Neural crest cell (in vitro differentiated cells): ENCODE measurements at places on chromosomes 5 and 9. TPM values are rescaled to one million over a fixed set of nuclear protein-coding genes. Genes with fewer than 3 reads are reported as not detected.
A peak's percentile ranks its signal among the peaks of the same experiment; 100 is the strongest.

Gene IL33
- not detected in 2 replicates for total RNA-seq

Gene LHX6
- total RNA-seq = 0.07 TPM in 1 of 2 replicates, not detected in the other

Gene PCDHB13
- 3.6 TPM in 2 replicates for total RNA-seq

Gene C5orf58
- not detected in 2 replicates for total RNA-seq

DNA sequence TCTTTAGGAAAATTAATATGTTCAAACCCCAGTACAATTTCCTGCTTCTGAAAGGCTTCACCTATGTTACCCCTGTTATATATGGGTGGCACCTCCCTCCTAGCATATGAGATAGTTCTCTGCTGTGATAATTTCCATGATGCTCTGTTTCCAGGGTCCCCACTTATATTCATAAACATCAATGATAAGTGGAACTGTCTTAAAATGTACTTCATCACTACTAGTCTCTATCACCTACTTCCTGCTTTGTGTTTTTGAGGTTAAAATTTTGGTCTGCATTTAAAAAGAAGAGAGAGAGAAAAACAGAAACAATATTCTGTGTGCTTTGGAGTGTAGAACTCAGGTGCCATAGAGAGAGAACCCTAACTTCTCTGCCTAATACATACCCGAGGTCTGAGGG is 234.7 kb downstream of the HTR1A start:
- H3K4me1 ChIP-seq = no peaks in the 10 kb centered on the region
- no peaks in the 10 kb centered on the region for H3K36me3 ChIP-seq
- H3K27me3 ChIP-seq = no peaks in the 10 kb centered on the region
- no peak for DNase-seq
- no peak overlapping the region for H3K4me3 ChIP-seq
- H3K27ac ChIP-seq = peak overlapping the region; percentile 1

DNA sequence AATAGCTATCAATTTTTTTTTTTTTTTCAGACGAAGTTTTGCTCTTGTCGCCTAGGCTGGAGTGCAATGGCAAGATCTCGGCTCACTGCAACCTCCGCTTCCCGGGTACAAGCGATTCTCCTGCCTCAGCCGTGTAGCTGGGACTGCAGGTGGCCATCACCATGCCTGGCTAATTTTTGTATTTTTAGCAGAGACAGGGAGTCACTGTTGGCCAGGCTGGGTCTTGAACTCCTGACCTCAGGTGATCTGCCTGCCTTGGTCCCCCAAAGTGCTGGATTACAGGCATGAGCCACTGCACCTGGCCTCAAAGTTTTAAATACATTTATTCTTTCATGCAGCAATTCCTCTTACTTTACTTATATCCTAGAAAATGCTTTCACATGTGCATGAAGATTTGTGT is 17.6 kb downstream of the TRIM14 start:
- H3K27ac ChIP-seq = no peak overlapping the region
- no peak overlapping the region for H3K4me3 ChIP-seq
- peaks cover 6% of the 10 kb centered on the region for H3K4me1 ChIP-seq
- no peak for DNase-seq
- H3K27me3 ChIP-seq = no peaks in the 10 kb centered on the region
- peaks cover 4% of the 10 kb centered on the region for H3K36me3 ChIP-seq

DNA sequence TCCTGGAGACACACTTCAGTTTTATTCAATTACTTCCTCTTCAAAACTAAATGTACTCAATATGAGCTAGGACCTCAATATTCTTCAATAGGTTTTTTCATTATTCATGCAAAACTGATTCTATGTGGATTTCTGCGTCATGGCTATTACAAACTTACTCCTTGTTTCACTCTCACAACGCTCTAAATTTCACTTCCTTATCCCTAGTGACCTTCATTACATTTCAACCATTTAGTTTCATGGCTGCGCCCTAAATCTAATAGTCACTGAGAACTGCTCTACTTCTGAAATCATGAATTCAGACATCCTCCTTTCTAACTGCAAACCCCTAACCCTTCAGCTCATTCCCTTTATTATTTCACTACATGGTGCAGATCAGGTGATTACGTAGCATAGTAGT is 93.9 kb downstream of the SLC25A46 start:
- peaks cover 3% of the 10 kb centered on the region for H3K36me3 ChIP-seq
- no peak overlapping the region for H3K27ac ChIP-seq
- H3K4me1 ChIP-seq = no peaks in the 10 kb centered on the region

- peaks cover 11% of the 10 kb centered on the region for H3K4me1 ChIP-seq
- DNase-seq = no peak
- H3K27ac ChIP-seq = no peak overlapping the region
- no peaks in the 10 kb centered on the region for H3K27me3 ChIP-seq
- H3K36me3 ChIP-seq = no peaks in the 10 kb centered on the region
Measured at GRCh38 chr9:30846651-30847050, 1537.8 kb upstream of the ACO1 start.

- no peaks in the 10 kb centered on the region for H3K36me3 ChIP-seq
- peaks cover 13% of the 10 kb centered on the region for H3K27me3 ChIP-seq
- no peak for DNase-seq
- no peaks in the 10 kb centered on the region for H3K4me1 ChIP-seq
Measured at GRCh38 chr5:13955896-13956295, 11.4 kb upstream of the DNAH5 start.

DNA sequence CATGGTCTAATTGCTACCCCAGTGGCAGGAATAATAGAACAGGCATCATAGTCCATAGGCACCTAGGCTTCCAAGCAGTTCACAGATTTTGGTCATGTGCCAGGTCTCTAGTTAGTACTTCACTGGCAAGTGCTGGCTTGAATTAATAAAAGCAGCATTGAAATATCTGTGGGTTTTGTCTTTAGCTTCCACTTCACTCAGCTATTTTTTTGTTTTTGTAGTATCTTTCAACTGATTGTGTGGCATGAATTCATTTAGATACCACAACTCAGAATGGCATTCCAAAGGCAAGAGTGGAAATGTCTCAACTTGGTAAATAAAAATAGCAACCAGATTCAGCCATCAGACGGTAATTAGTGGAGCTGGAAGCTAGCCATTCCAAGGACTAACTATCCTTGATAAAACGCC is 27.9 kb upstream of the ITGA2 start:
- DNase-seq = no peak
- H3K27ac ChIP-seq = no peak overlapping the region
- no peaks in the 10 kb centered on the region for H3K4me1 ChIP-seq
- peaks cover 3% of the 10 kb centered on the region for H3K27me3 ChIP-seq
- no peak overlapping the region for H3K4me3 ChIP-seq

GRCh38 chr9:102551346-102551745 is 443.8 kb upstream of the CYLC2 start:
- H3K4me1 ChIP-seq = no peaks in the 10 kb centered on the region
- peaks cover 10% of the 10 kb centered on the region for H3K36me3 ChIP-seq
- DNase-seq = no peak
- H3K4me3 ChIP-seq = no peak overlapping the region

DNA sequence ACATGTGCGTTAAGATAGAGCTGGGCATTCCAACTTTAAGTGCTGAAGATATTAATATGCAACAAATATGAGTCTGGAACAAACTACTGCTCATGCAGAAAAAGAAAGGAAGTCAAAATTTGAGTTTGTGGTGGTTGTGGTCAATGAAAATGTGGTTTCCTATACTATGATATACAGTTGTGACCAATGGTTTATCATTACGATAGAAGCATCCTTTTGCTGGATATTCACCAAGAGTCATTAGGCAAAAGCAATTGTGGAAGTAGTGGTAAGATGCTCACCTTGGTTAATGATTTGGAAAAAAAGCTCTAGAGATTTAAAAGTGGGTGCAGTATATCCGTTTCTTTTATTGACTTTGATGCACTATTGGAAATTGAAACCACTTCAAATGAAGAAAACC is 1007.0 kb downstream of the NR2F1-AS1 start:
- no peak overlapping the region for H3K4me3 ChIP-seq
- H3K4me1 ChIP-seq = no peaks in the 10 kb centered on the region

GRCh38 chr9:72038890-72039410 is 21.5 kb downstream of the C9orf57 start:
- H3K36me3 ChIP-seq = no peaks in the 10 kb centered on the region
- peak; percentile 87 for DNase-seq
- no peak overlapping the region for H3K4me3 ChIP-seq

- H3K27me3 ChIP-seq = no peaks in the 10 kb centered on the region
- DNase-seq = no peak
- H3K4me3 ChIP-seq = no peak overlapping the region
- no peaks in the 10 kb centered on the region for H3K36me3 ChIP-seq
- no peak overlapping the region for H3K27ac ChIP-seq
- H3K4me1 ChIP-seq = peaks cover 11% of the 10 kb centered on the region
Measured at GRCh38 chr5:156695774-156696173, 154.3 kb upstream of the PPP1R2B start.

DNA sequence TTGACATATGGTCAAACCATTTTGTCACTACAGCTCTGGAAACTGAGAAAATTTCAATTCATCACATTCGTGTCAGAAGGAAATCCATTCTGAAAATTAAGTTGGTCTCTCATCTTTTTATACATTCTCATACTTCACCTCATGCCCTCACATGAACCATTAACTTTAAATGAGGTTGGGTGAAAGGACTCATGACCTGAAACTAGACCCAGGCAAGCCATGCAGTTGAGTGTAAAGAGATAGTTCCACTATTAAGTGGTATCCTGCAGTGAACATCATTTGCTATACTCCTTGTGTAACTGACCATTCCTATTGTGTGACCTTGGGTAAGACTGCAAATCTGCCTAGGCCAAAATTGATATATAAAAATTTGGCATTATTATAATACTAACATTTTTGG is 299.6 kb upstream of the GRIN3A start:
- DNase-seq = no peak
- no peak overlapping the region for H3K27ac ChIP-seq
- no peaks in the 10 kb centered on the region for H3K4me1 ChIP-seq
- H3K4me3 ChIP-seq = no peak overlapping the region

DNA sequence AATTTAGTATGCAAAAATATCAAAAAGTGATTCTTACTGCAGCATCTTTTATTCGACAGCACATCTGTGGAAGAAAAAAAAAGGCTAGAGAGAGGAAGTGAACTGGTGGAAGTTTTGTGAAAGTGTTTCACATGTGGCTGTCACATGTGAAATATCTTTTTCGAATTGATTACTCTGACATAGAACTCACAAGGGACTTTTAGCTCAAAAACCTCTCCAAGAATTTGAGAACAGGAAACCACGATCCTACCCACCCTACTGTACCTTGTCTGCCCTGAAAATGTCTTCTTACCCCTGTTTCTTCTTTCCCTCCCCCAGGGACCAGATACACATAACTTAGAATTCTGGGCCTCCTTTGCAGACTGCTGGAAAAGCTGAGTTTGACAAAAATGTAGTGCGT is 106.5 kb upstream of the PRRC1 start:
- H3K27ac ChIP-seq = no peak overlapping the region
- H3K27me3 ChIP-seq = no peaks in the 10 kb centered on the region
- no peak for DNase-seq
- H3K36me3 ChIP-seq = peaks cover 6% of the 10 kb centered on the region

DNA sequence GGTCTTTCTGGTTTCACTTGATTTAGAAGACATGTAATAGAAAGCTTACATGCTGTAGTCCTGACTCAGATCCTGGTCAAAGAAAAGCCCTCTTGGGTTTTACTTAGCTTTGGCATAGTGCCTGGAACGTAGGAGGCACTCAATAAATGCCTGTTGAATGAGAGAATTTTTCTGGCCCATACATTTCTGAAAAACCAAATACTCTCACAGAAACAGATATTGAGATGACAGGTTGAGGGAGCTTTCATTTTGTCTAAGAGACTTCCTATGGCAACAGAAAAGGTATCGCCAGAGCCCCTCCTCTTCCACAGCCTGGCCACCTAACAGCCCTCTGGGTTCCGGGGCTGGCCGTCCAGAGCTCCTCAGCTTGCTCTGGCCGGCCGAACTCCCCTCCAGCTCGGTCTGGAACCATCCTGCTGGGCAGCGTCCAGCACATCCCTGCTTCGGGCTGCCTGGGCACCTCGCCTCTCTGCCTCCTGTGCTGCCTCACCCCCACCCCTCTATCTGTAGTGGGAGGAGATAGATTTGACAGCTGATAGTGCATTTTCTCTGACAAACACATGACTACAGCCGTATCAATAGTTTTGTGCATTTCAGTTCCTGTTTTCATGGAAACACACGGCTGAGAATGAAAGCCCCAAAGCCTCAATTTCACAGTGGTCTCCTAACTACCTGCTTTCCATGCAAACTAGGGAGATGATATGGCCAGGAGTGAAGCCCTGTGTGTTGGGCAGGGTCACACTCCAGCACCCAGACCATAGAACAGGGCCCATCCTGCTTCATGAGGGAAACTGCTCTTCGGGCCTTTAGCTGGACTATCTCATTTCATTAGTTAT is 1.1 kb downstream of the IL4 start:
- DNase-seq = no peak
- H3K4me1 ChIP-seq = peaks cover 5% of the 10 kb centered on the region
- H3K27ac ChIP-seq = no peak overlapping the region
- no peaks in the 10 kb centered on the region for H3K36me3 ChIP-seq
- no peaks in the 10 kb centered on the region for H3K27me3 ChIP-seq
- H3K4me3 ChIP-seq = no peak overlapping the region

- H3K36me3 ChIP-seq = no peaks in the 10 kb centered on the region
- H3K4me3 ChIP-seq = no peak overlapping the region
- no peak for DNase-seq
- peaks cover 14% of the 10 kb centered on the region for H3K4me1 ChIP-seq
Measured at GRCh38 chr5:89213573-89213972, 330.6 kb upstream of the MEF2C start.

DNA sequence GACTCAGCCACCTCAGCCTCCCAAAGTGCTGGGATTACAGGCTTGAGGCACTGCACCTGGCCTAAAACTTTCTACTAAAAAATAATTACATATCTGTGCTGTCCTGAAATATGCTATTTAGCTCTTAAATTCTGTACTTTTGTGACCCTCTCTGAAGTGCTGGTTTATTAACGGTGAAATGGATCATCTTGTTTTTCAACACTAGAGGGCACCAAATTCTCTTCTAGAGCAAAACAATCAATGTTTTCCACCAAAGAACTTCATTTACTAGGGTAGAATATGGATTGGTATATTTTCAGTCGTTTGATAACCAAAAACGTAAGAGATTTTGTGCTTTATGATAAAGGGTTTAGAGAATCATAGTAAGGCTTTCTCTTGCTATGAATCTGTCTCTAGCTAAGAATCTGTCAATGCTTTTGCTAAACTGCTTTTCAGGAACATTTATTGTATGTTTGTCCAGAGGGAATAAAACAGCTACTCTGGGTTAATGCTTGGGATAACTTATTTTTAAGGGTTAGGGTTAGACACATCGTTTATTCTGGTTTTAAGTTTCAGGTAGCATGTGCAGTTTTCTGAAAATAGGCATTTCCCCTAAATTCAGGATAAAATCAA is 63.6 kb downstream of the RNF180 start:
- H3K27ac ChIP-seq = no peak overlapping the region
- H3K4me3 ChIP-seq = no peak overlapping the region
- no peaks in the 10 kb centered on the region for H3K27me3 ChIP-seq

DNA sequence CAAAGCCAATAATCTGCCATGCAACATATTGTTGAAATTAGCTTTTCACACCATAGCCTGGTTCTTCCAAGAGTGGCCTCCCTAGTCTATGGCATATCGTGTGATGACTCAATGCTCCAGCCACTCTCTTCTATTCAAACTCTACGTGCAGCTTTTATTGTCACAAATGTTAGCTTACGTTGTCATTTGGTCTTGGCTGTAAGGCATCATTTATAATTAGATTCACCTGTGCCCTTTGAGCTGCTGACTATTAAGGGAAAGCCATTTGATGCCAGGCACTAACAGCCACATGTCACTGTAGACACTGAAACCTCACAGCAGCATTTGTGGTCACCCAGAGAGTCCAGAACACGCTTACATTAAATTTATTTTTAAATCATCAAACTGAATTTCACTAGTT is 66.8 kb downstream of the APBA1 start:
- no peak overlapping the region for H3K27ac ChIP-seq
- H3K4me3 ChIP-seq = no peak overlapping the region
- H3K36me3 ChIP-seq = no peaks in the 10 kb centered on the region
